Activated CD8-positive, alpha-beta memory T cell treated with anti-CD3 and anti-CD28 coated beads for 1 hour (primary cell): ENCODE measurements at places on chromosomes 12 and 14.

GRCh38 chr14:73463411-73463810 is 5.1 kb upstream of the NUMB start:
- DNase-seq = no peak

DNA sequence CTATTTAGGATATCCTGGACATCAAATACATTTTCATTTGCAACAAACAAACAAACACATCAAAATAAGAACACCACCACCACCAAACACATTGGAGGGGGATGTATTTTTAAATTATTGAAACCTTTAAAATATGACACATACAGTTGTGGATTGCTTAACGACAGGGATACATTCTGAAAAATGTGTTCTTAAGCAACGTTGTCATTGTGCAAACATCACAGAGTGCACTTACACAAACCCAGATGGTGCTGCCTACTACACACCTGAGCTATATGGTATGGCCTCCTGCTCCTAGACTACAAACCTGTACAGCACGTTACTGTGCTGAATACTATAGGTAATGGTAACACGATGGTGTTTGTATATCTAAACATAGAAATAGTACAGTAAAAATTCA is 19.4 kb downstream of the PYGL start:
- no peak for DNase-seq

DNA sequence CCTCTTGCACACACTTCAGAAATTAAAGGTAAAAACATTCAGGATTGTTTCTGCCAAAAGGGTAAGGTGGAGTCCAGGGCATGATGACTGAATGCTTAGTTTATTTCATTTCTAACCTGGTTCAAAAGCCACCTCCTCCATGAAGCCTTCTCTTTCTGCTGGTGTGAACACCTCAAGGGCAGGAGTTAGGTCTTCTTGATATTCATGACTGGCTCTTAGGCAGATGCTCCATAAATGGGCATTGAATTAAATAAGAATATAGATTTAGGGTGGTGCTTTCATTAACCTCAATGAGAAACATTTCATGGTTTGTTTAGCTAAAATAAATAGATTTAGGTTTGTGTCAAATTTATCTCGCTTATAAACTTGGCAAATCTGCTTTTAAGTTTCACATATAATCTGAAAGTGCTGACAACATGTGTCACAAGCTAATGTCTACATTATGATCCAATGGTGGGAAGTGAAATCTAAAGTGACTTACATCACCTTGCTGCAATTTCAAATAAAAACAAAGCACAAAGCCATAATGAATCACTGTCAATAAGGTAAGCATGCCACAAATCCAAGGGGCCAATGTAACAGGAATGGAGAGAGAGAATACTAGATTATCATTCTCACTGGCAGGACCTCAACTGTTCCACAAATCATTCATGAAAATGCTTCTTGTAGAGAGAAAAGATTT is 72.7 kb upstream of the GRIP1 start:
- no peak for DNase-seq

DNA sequence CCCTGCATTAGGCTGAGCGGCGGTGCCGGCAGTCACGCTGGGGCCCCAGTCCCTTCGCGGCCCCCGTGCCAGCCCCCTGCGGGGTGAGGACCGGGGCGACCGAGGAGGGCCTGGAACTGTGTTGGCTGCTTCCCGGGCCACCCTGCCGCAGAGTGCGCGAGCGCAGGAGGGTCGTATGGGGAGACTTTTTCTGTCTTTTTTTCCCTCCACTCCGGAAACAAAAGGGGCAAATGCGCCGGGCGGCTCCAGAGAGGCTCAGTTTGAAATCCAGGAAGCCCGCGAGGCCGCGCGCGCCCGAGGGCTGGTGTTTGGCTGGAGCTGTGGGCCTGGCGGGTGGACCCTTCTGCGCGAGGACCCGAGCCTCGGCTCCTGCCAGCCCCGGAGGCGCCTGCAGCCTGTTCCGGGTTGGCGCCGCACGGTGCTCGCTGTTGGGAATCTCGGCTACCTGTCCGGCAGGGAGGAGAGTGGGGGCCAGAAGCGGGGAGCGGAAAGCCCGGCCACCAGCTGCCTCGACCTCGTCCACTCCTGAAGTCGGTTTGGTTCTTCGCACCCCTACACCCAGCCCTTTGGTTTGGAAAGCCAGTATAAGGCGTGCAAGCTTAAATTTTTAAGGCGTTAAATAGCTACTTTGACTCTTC is 638 bp downstream of the PLEKHG3 start:
- no peak for DNase-seq

- no peak for DNase-seq
Observed at GRCh38 chr12:103783744-103784664, 57.0 kb downstream of the NT5DC3 start.

- no peak for DNase-seq
Observed at GRCh38 chr12:75724928-75725312, 213.5 kb upstream of the KRR1 start.

DNA sequence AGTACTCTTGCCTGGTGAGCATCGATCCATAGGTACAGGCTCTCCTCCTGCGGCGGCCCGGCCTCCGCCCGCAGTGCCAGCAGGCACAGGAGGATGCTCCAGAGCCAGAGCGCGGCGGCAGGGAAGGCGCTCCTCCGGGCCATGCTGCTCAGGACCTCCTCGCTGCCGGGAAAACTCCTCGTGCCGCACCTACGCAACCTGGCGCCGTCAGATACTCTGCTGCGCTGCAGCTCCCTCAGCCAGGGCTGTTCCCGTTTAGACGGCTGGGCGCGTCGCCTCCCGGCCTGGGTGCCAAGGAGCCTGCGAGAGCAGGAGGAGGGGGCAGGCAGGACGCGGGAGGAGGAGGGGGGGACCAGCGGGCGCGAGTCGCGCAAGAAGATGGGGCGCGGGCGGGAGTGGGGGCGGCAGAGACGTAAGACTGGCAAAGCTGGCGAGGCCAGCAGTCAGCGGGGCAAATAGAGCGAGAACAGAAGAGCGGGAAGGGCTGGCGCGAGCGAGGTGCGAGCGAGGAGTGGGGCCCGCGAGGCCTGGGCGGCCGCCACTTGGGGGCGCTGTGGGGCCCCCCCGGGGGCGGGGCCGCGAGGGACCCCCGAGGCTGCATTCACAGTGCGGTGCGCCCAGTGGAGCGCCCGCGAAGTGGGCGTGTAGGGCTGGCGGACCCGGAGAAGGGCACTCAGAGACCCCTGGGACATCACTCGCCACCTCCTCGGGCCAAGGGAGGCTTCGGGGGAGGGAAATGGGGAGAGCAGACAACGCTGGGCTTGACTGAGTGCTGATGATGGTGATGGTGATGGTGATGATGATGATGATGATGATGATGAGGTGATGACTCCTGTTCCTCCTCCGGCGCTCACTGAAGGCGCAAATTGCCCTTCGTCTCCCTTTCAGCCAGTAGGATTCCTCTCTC is at the start of gene WIF1:
Gene WIF1 (minus strand): TSS at position 257 of the 907 bp plus-strand sequence. CDS start 114 bp downstream, at position 143.
- no peak for DNase-seq

- no peak for DNase-seq
Observed at GRCh38 chr14:76203086-76204001, 51.6 kb downstream of the GPATCH2L start.

- no peak for DNase-seq
Observed at GRCh38 chr12:118402251-118402650, 25.9 kb downstream of the SUDS3 start.

DNA sequence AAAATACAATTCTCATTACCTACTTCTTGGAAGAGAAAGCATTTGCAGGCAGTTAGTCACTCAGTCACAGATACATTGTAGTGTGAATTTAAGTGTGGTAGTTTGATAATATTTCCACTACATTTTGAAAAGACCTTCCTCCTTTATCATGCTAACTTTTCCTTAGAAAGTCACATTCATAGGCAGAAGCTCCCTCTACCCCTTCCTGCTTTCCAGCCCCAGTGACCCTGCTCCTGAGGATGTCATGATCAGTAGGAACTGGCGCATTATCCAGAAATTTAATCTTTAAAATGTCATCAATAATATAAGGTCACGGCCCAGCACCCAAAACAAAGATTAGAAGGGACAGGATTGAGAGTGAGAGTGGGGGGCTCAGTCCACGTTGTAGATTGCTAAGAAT is 707.4 kb upstream of the STXBP6 start:
- no peak for DNase-seq

GRCh38 chr12:114431902-114432301 is 26.0 kb upstream of the TBX5 start:
- DNase-seq = no peak

DNA sequence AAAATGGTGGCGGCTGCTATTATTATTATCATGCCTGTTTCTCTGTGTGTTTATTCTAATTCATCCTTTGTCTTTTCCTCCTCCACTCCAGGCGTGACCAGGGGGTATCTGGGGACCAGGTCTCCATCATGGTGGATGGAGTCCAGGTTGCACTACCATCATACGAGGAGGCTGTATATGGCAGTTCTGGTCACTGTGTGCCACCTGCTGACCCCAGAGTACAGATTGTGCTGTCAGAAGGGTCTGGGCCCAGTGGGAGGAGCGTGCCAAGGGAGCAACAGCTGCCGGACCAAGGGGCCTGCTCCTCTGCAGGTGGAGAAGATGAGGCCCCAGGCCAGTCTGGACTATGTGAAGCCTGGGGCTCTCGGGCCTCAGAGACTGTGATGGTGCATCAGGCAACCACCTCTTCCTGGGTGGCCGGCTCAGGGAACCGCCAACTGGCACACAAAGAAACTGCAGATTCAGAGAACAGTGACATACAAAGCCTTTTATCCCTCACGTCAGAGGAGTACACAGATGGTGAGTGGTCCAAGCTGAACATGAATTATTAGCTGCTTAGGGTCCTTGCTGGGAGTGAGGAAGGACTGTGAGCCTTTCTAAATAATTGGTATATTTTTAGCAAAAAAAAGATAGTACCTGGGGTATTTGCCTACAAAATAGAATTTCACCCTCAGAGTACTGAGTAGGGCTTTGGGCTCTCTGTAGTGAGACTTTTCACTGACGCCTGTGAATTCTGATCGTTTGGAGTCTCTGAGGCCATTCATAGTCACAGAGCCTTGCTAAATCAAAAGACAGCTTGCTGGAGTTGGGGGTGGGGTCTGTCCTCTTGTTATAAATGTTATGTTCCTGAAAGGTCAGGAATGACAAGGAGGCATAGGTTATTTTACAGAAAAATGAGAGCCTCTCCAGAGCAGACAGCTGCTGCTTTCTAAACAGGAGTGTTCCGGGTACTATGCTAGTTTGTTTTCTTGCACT is 58.1 kb upstream of the SRSF5 start:
- no peak for DNase-seq

- DNase-seq = no peak
Observed at GRCh38 chr14:92958373-92959188, 35.6 kb downstream of the CHGA start.

DNA sequence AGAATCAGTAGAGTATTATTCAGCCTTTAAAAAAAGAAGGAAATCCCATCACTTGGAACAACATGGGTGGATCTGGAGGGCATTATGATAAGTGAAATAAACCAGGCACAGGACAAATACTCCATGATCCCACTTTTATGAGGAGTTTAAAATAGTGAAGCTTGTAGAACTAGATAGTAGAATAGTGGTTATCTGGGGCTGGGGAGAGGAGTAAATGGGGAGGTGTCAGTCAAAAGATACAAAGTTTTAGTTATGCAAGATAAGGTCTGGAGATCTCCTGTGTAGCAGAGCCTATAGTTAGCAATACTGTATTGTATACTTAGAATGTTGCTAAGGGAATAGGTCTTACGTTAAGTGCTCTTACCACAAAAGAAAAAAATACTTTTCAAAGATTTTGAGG is 64.9 kb downstream of the RIC8B start:
- DNase-seq = no peak

DNA sequence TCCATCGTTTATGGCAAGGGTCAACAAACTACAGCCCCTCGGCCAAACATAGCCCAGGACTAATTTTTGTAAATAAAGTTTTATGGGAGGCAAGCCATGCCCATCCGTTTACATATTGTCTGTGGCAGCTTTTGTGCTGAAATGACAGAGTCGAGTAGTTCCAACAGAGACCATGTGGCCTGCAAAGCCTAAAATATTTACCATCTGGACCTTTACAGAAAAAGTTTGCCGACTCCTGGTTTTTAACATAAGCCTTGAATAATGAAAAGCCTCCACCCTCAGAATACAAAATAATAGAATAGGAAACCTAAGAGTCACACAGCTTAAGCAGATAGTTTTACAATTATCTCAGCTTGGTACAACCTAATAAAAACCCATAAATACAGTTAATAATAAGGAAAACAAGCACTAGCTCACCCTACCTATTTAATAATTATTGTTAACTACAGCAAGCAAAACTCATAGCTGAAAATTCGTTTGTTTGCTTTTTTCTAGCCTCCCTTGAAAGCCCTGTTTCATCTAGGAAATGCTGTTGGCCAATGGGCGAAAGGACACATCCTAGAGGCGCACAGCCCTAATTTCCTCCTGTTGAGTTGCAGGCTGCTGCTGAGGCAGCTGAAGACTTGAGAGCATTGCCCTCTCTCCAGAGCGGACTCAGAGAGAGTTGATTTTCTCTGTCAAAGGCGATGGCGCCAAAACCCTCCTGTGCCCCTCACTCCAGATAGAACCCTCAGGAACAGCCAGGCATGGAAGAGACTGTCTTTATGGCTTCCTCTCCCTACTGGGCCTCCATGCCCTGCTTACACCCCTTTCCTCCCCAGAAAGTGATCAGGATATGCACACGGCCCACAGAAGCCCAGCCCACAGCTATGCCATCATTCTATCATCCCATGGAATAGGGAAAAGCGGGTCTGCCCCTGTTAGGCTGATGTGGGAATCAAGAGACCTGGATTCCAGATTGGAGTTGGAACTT is 107.2 kb downstream of the DPF3 start:
- DNase-seq = no peak

DNA sequence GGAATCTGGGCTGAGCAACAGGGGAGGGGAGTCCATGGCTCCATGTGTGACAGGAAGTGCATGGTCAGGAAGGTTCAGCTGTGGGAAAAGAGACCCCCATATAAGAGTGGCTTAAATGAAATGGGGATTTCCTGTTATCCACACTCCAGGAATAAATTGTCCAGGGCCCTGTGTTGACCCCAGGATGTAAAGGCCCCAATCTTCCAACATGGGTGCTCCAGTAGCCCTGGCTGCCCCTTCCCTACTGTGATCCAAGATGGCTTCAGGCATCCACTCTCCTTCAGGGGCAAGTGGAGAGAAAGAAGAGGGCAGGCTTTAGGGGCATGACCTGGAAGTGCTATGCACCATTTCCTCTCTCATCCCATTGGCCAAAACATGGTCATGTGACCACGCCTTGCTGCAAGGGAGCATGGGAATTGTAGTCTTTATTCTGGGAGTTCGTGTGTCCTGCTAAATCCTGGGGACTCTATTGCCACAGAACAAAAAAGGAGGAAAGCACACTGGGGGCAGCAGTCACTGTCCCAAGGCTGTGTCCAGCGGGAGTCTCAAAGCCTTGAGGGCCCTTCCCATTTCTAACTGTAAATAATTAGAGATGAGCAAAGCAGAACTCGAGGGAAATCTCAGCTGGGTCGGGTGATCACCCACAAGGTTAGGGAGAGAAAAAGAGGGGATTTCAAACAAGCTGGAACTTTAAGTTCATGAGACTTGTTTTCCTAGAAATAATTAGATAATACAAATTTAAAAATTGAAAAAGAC is 289.2 kb downstream of the ADGRD1 start:
- no peak for DNase-seq
